ENCODE measurements at places on chromosomes 4 and X.

GRCh38 chr4:77990904-77991358 is 66.2 kb upstream of the FRAS1 start:
- DNase-seq: no peak

GRCh38 chr4:6852582-6852981 is 57.0 kb upstream of the TBC1D14 start:
- DNase-seq: no peak

DNA sequence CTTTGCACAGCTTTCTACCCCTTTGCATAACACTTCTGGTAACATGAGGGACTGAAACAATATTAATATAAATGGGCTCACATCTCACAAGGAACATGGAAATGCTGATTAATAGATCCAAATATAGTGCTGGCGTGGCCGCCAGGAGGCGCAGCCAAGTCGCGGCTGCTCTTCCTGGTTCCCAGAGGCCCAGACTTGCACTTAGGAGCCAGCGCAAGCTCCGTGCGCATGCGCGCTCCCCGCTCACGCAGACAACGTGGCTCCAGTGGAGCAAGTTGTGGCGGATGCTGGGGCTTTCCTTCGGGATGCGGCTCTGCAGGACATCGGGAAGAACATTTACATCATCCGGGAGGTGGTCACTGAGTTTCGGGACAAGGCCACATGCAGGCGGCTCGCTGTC is 318.3 kb upstream of the SLC7A11 start:
- DNase-seq: no peak

DNA sequence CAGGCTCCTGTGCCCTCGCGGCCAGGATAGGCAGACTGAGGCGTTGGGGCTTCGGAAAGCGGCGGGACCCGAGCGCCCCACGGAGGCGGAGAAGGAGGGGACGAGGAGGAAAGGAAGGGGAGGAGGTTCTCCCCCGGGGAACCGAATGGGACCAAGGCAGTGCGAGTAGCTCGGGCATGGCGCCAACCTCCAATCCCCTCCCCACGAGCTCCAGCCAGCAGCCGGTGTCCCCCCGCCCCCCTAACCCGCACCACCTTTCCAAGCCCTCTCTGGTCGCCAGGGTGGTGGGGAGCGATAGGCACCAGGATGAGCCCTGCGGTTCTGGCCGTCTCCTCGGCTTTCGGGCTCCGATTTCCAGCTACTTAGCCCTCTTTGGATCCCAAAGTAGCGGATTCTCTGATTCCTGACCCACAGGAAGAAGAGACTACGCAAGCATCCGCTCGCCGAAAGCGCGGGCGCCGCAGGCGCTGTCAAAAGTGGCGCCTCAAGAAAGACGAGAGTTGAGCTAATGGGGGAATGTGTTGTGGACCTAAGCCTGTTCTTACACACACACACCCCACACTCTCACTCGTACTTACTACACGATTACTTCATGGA is 15.2 kb upstream of the ZIC3 start:
- no peak for DNase-seq

GRCh38 chr4:108107101-108107500 is 61.6 kb downstream of the LEF1 start:
- no peak for DNase-seq

DNA sequence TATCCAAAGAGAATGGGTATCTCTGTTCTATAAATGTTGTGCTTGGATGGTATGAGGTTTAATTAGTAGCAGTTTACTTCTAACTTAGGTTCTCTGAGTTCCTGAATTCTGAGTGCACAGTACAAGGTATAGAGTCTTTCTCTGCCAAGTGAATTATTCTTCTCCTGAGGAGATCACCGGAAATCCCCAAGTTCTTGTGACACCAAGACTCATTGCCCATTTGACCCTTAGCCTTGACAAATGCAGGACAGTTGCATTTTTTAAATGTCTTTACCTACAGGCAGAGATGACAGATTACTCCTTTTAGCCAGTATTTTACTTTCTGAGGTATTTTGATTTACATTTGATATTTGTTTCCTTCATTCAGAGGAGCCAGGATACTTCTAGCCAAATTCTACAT is 72.9 kb downstream of the MAOA start:
- DNase-seq: no peak

DNA sequence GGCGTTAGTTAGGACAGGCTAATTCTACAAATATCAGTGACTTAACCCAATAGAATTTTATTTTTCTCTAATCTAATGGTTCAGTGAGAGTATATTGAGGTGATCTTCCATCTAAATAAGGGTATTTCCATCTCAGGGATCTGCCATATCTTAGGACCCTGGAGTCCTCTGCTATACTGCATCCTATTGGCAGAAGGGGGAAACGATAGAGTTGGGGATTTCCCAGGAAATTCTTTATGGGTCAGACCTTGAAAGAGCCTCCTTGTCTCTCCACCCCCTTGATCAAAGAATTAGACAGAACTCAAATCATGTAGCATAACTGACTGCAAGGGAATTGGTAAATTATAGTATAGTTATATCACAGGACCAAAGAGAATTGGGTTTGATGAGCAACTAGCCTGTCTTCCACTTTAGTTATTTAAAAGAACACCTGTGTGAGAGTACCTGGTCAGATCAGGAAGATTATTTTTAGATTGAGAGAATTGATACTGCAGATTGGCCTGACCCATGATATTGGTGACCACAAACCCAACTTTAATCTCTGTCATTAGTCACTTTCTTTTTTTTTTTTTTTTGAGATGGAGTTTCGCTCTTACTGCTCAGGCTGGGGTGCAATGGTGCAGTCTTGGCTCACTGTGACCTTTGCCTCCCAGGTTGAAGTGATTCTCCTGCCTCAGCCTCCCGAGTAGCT is 25.6 kb downstream of the SMARCA5 start:
- DNase-seq: no peak

- DNase-seq: no peak
Measured at GRCh38 chr4:43765514-43765913, 683.1 kb downstream of the KCTD8 start.

GRCh38 chr4:156800463-156800862 is 171.1 kb downstream of the PDGFC start:
- DNase-seq: no peak

DNA sequence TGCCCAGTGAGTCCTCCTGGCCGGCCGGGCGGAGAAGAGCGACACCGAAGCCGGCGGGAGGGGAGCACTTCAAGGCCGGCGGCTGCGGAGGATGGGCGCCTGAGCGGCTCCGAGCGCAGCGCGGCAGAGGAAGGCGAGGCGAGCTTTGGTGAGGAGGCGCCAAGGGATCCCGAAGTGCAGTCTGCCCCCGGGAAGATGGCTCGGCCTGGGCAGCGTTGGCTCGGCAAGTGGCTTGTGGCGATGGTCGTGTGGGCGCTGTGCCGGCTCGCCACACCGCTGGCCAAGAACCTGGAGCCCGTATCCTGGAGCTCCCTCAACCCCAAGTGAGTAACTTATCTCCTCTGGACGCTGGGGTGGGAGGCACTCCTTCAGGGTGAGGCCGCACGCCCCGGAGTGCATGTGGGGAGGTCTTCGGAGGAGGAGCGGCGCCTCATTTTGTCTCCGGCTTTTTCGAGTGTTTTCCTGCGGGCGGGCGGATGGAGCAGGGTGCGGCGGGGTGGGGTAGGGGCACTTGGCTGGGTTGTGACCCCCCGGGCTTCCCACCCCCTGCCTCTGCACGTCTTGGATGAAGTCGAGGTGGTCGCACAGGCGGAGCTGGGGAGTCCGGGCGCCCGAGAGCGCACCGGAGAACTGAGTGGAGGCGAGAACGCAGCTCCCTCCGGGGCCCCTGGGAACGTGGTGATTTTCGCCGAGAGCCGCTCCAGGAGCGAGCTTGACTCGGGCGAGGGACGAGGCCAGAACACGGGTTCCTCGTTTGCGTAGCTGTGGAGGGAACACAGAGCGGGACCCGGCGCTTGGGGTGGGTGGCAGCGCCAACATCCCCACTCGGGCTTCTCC is 979 bp downstream of the EFNB1 start:
- no peak for DNase-seq

DNA sequence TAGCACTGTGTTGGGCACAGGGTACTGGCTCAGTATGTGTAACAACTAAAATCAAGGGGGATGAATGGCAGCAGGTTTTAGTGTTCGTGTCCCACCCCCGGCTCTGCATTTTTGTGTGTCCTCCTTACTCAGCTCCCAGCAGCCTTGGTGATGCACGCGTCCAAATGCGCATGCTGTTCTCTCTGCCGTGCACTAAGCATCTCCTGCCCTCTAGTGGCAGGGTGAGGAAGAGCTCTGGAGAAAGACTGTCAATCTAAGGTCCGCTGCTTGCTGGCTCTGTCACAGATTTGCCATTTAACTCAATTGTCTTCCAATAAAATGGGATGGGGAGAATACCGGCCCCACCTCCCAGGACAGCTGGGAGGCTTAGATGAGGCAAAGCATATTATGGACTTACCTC is 61.4 kb downstream of the WFS1 start:
- no peak for DNase-seq

- DNase-seq: no peak
Measured at GRCh38 chr4:185371702-185372101, 24.0 kb downstream of the LRP2BP start.

GRCh38 chr4:151313306-151314009 is 11.9 kb downstream of the SH3D19 start:
- DNase-seq: no peak

DNA sequence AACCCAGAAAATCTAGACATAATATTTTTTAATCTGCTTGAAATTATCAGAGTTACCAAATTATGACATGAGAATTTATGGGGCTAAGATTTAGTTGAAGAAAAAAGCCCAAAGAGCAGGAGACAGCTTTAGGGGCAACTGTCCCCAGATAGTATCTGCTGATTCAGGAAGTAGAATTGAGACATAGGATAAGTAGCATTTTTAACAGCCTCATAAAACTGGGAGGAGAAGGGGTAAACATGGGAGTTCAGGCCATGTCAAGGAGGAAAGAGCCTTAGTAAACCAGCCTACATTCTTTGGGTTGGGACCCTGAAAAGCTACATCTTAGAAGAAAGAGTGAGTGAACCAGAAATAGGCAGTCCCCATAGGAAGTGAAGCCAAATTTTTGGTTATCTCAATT is 9.7 kb upstream of the RAB28 start:
- DNase-seq: no peak

GRCh38 chr4:16642897-16643296 is 255.5 kb downstream of the LDB2 start:
- DNase-seq: no peak

All from left renal cortex interstitium (tissue), 4 donors.